ENCODE measurements at places on chromosomes 16 and 17.
A peak's percentile ranks its signal among the peaks of the same experiment; 100 is the strongest.

GRCh38 chr16:77612596-77612995, 109.7 kb upstream of the NUDT7 start:
- DNase-seq: no peak

GRCh38 chr17:32819035-32819434, 57.9 kb downstream of the MYO1D start:
- DNase-seq: no peak

DNA sequence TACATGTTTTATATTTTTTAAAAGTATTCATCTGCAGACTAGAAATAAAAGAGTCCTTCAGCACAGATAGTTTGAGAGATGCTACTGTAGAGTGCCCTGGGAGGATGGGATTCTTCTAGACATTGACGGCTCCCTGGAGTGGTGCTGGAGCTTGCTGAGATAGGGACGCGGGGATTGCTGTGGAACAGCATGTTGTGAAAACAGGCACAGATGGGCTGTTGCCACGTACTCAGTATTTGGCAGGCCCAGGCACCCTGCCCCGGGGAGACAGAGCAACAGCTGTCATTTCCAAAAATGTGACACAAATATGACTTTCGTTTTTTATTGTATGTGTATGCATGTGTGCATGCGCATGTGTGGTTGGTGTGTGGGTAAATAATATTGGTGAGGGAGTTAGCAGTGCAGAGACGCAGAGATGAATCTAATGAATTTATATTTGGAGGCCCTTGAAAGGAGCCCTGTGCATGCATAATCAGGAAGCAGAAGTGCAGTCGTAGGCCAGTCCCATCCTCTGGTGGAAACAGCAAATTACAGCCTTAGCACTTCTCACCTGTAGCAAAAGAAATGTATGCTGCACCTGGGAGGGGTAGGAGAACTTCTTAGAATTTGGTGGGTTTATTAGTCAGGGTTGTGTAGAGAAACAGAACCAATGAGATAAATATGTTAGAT, 6.2 kb upstream of the ABCA8 start:
- peak; percentile 71 for DNase-seq

GRCh38 chr17:13636951-13637350, 35.2 kb upstream of the HS3ST3A1 start:
- no peak for DNase-seq
